NCI-H1092 treated with DMSO at 0.1 percent for 48 hours (cell line): ENCODE measurements at places on chromosomes 2 and 18.

DNA sequence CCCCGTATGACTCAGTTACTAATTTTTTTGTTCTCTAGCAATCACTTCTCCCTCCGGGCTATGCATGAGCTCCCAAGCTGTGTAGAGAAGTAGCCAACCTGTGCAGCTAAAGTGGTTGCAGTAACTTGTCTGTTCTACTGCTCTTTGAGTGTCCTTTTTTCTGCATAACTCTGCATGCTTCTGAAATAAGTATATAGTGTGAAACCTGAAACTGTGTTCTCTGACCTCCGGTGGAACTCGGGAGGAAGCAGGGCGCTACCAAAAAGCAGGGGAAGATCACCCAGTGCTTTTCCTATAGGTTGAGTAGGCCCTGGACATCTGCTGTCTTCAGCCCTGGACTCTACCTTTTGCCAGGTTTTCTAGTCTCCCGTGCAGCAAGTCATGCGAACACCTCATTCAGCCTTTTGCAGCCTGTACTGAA, 47.8 kb downstream of the PHLPP1 start:
- no peak for DNase-seq

DNA sequence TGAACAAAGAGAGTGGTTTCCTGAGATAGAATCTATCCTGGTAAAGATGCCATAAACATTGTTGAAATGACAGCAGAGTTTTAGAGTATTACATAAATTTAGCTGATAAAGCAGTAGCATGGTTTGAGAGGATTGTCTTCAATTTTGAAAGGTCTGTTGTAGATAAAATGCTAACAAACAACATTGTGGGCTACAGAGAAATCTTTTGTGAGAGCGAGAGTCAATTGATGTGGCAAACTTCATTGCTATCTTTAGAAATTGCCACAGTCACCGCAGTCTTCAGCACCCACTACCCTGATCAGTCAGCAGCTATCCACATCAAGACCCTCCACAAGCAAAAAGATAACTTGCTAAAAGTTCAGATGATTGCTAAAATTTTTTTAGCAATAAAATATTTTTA, 17.5 kb downstream of the VRK2 start:
- DNase-seq = no peak

GRCh38 chr2:9982248-9982647, 30.8 kb downstream of the GRHL1 start:
- no peak for DNase-seq

DNA sequence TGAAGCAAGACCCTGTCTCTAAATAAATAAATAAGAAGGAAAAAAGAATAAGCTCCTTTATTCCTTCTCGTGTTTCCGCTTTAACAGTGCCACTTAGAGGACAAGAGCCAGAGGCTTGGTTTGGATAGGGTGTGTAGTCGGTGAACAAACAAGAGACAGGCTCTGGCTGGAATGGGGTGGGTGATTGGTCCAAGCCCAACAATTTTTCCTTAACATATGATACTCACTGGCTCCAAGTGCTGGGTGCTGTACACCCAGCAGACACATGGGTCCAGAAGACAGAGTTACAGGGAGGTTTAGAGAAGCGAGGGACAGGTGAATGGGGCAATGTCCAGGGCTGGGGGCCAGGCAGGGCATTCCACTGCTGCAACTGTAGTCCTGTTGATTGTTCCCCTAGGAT, 77.8 kb downstream of the NCAPH start:
- no peak for DNase-seq

- no peak for DNase-seq
Observed at GRCh38 chr2:179642462-179642861, 218.9 kb downstream of the ZNF385B start.

GRCh38 chr2:1731963-1732768, 12.1 kb downstream of the PXDN start:
- DNase-seq = no peak

- no peak for DNase-seq
Observed at GRCh38 chr2:157309878-157310277, 15.7 kb downstream of the ERMN start.

DNA sequence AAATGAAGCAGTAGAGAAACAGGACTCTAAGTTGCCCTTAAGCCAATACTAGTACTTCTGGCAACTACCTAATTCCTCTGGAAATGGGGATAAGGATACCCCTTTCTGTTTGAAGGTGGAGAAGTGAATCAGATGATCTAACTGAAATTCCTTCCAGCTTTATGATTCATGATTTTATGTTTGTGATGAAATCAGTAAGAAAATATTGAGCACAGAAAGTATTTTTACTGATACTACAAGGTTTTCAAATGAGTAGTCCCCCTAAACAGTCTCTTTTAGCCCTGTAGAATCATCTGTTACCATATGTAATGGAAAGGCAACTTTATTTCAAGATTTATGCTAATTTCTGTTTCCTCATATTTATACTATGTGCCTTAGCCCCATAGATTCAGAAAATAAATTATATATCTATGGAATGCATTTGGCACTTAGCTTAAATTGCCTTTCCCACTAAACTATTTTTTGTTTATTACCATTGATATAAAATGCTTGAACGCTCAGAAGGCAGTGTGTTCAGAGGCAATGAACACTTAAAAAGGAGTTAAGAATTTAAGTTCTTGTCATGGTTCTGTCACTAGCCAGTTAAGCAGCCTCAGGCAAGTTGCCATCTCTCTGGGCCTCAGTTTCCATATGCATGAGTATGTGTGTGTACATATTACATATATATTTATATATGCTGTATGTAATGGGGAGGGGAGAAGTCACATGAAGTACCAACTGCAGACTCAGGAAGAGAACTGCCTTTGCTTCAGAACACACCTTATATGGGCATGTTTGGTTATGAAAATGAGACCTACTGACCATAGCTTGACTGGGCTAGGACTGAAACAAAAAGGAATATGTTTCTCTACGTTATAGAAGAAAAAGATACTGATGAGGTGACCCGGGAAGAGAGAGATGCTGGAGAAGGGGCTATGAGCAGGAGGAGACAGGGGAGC, 97.7 kb downstream of the CDC42EP3 start:
- no peak for DNase-seq

DNA sequence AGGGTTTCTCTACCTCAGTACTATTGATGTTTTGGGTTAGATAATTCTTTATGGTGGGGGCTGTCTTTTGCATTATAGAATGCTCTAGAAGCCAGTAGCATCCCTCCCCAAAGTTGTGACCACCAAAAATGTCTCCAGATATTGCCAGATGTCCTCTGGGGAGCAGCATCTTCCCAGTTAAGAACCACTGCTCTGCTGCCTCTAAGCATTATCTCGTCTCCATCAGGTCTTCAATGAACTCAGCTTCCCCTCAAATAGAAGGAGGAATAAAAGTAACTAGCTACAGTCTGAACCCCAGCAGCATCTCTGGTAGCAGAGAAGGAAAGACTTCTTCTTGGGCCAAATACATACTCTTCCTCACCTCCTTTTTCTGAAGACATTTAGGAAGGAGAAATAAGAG, 244.1 kb downstream of the AGPS start:
- DNase-seq = no peak

GRCh38 chr2:221771297-221771696, 199.2 kb upstream of the EPHA4 start:
- no peak for DNase-seq

- DNase-seq = no peak
Observed at GRCh38 chr2:181790716-181791649, 100.5 kb upstream of the ITPRID2 start.

DNA sequence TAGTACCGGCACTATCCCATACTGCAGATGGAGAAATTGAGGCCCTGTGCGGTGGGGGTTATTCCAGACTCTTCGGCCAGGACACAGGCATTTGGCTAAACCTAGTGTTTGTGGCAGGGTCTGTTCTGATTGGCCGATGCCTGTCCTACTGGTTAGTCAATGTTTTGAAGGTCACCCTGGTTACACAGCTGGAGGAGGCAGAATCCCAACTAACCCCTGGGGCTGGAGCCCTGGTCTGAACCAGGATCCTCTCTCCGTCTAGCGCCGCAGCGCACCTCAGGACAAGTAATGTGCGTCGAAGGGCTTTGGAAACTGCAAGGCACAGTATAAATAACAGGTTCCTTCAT, 19.4 kb downstream of the TEX44 start:
- DNase-seq = no peak

DNA sequence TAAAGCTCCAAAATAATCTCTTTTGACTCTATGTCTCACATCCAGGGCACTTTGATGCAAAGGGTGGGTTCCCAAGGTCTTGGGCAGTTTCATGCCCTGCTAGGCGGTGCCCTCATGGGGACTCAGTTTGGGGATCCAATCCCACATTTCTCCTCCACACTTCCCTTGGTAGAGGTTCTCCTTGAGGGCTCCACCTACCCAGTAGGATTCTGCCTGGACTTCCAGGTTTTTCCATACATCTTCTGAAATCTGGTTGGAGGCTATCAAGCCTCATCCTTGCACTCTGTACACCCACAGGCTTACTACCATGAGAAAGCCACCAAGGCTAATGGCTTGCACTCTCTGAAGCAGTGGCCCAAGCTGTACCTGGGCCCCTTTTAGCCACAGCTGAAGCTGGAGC, 49.8 kb upstream of the ERMN start:
- no peak for DNase-seq

DNA sequence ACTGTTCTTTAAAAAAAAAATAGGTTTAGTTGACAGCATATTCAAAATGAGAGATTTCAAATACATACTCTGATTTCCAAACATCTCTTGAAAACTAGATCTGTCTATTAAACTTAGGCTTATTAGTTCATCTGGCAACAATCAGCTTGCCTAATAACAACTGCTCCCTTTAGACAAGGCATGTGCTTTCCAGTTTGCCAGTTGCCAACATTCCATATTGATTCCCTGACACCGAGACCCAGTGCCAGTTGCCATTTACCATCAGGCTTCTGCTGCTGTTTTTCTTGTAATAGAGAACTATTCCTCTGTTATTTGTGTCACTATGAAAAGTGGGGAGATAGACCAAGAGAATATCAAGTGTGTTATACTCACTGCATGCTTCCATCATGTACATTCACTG, 256.0 kb downstream of the C1D start:
- no peak for DNase-seq

DNA sequence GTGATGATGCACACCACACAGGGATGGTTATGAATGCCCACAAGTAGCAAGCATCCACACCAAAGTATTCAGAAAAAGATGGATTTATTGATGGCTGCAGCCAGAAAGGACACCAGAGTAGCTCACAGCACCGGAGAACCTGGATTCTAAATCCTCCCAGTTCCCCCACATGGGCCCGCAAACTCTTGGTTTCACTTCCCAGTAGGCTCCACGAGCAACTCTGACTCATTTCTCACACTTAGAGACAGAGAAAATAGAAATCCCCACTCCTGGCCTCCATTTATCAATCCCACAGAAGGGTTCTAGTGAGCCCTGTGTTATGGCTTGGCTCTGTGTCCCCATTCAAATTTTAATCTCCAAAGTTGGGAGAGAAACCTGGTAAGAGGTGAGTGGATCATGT, 426.7 kb upstream of the MYT1L start:
- no peak for DNase-seq

DNA sequence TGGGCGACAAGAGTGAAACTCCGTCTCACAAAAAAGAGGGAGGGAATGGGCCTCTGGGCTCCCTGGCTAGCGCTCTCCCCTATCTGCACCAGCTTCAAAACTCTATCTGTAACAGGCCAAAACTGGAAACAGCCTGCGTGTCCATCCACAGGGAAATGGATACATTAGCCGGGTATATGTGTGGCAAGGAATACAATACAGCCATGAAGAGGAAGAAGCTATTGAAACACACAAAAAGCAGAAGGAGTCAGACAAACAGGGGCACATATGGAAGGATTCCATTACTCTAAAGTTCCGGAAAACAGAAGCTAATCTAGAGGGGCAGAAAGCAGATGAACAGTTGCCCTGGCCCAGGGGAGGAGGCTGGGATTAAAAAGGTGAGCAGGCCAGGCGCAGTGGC, 24.6 kb upstream of the SLC35F6 start:
- DNase-seq = no peak

DNA sequence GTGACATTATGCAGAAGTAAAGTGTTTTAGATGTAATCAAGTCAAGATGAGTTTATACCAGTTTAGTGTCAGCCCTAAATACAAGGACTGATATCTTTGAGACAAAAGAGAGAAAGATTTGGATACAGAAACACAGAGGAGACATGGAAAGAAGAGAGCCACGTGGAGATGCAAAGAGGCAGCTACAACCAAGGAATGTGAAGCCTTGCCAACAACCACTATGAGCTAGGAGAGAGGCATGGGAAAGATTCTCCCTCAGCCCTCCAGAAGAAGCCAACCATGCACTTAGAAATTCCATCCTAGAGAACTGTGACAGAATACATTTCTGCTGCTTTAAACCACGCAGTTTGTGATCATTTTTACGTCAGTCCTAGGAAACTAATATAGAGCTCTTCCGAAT, 217.2 kb downstream of the DOK6 start:
- no peak for DNase-seq

DNA sequence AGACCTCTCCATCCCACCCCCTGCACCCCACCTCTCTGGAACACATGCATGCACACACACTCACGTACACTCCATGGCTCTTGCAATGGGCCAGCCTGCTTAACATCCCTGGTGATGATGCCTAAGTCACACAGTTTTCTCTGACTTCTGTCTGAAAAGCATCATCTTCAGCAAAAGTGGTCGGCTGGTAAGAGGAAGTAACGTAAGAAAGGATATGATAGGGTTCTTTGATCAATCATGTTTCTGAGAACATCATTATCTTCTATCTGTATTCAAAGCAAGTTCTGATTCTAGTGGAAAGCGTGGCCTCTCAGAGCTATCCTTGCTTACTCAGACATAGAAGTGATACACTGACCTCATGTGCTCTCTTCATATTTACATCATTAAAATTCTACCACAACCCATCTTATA, 11.4 kb upstream of the NDUFV2 start:
- DNase-seq = no peak

- DNase-seq = no peak
Observed at GRCh38 chr2:45406621-45407020, 204.4 kb downstream of the SRBD1 start.

DNA sequence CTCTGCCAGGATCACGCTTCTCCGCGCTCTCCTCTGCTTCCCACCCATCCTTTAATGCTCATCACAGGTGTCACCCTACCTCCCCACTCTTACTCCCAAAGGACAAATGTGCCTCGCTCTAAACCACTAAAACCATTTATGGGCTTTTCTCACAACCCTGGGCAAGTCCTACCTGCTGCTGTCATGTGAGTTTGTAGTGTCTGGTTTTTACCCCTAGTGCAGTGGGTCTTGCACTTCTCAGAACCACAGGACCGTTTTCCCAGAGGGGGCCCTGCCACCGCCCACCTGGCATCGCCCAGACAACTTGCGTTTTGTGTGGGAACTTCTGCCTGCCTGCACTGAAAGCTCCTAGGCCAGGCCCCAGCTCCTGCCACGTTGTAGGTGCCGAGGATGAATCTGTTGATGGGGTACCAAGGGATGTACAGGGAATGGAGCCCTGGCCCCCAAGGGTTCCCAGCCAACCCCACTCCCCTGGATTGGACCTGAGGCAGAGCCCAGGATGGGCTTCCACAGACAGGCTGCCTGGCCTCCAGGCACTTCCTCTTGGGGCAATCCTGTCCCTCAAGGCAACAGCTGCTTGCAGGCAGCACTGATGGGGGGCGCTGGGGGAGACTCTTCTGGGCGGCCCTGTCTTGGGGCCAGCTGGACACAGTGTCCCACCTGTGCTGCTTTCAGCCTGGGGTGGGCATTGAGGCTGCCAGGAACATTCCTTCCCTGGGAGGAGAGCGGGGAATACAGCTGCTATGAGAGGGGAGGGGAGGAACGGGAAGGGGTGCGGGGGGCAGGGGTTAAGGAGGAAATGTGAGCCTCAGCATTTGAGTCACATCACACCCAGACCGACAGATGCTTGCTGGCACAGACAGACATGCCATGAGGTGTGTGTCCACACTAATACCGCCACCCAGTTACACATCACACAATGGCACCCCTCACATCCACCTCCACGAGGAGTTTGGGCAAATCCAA, 176.3 kb downstream of the ZFP36L2 start:
- DNase-seq = no peak
